ENCODE measurements at places on chromosomes 13 and 19.
A peak's percentile ranks its signal among the peaks of the same experiment; 100 is the strongest.

DNA sequence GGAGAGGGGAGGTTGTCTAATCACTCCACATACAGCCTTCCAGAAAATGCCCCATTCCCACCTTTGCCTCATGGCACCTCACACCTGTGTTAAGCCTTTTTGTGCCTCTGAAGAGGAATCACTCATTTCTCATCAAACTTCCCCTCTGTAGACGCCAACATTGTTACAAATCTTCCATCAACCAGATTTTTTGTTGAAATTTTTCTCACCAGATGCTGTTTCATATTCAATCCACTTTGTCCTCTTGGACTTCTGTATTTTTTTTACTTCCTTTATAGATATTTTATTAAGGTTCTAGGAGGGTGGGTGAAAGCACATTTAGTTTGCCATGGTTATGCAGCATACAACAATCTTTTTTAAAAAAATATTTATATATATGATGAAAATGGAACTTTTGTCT is 74.0 kb downstream of the RUBCNL start:
- no peak for DNase-seq

DNA sequence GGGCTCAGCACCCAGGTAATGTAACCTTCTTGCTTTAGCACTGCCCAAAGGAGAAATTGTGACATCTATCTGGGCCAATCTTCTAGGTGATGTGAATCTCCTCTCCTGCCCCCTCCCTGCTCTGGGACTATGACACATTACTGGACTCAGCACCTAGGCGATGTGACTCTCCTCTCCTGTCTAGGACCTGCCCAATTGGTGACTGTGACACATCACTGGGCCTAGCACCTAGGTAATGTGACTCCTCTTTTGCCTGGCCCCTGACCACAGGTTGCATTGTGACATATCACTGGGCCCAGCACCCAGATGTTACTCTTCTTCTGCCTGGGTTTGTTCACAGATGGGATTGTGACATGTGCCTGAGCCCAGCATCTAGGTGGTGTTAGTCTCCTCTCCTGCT is 45.0 kb downstream of the ZNF85 start:
- DNase-seq = no peak

DNA sequence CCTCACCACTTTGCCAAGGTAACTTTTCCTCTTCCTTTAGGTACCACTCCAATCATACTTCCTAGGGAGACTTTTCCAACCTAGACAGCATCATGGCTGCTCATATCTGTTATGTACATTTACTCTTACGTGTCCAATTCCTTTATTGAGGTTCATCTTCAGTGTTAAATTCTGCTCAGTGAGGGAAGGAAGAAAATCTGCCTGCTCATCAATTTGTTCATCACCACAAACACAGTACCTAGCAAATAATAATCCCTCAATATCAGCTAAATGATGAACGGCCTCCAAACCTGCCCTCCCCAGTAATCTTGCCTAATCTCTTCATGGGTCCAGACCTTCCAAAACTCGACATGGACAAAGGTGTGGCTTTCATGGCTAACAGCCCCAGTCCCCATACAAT is 380.8 kb downstream of the KCTD12 start:
- no peak for DNase-seq

GRCh38 chr13:84834201-84834600 is 951.9 kb upstream of the SLITRK1 start:
- no peak for DNase-seq

DNA sequence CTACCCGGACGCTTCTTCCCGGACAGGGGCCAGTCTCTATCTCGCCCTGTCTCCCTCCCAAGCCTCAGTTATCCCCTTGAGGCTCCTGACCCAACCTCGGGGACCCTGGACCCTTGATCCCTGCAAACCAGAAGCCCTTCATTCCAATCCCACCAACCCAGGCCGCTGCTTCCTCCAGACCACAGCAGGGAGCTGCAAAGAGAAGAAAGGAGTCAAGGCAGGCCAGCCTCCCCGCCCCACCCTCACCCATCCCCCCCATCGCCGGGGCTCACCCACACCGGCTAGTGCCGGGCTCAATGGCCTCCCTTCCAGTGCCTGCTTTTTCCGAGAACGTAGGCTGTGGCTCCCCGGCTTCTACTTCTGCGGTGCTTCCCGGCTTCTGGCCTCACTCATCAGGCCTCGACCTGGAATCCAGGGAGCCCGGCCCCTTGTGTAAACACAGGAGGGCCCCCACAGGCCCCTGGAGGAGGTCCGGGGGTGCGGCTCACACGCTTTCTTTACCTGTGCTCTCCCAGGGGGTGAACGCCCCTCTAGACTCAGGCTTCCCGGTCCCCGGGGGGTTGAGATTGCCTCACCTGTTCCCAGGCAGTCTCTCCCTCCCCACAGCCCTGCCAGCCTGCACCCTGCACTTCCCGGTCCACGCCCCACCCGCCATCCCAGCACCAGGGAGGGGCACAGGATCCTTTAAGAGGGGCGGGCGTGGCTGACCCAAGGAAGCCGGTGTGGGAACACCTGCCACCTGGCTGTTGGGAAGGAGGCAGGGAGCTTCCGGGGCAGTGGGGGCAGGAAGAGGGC is at the start of gene FAM83E:
Gene FAM83E (minus strand): TSS at position 641 of the 795 bp plus-strand sequence. CDS start 1,704 bp downstream, outside the sequence.
- DNase-seq = no peak

GRCh38 chr19:33403221-33403972 is 29.9 kb downstream of the CEBPG start:
- DNase-seq = no peak

DNA sequence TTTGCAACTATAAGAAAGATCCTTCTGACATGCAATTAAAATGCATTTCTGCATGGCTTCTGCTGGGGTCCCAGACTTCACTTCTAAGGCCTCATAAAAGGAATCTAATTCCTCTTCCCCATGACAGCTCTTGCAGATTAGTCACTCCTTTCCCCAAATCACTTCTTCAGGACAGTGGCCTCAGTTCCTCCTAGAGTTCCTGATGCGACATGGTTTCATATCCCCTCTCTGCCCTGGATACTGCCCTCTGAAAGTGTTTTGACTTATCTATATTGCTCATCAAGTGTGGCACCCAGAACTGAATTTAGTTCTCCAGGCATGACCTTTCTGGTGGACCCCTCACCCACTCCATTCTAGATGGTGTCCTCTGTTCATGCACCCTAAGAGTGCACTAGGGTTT is 238.1 kb downstream of the FOXO1 start:
- no peak for DNase-seq

- DNase-seq = no peak
These were observed 58.8 kb upstream of the C1QTNF9B start for GRCh38 chr13:23956106-23956505.

DNA sequence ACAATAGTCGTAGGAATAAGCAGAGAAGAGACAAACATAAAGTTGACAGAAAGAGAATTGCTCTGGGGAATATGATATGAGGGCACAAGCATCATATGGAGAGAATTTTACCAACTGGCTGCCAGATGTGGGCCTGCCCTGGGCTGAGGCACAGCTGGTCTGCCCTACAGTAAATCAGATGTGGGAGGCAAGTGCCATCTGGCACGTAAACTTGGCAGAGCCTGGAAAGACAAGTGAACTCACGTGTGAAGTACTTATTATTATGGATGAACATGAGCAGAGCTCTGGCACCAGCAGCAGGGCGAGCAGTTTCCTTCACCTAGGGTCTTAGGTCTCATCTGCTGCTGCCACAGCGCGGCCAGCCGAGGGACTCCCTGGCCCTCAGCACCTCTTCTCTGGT is 20.6 kb downstream of the PCDH8 start:
- DNase-seq = no peak

- no peak for DNase-seq
These were observed 52.6 kb downstream of the MAP4K1 start for GRCh38 chr19:38564981-38565690.

GRCh38 chr13:30128591-30128990 is 178.8 kb downstream of the KATNAL1 start:
- DNase-seq = no peak

GRCh38 chr19:3655402-3656072 is 28.9 kb upstream of the CACTIN start:
- peak; percentile 91 for DNase-seq

GRCh38 chr13:25886438-25887214 is 165.2 kb downstream of the SHISA2 start:
- DNase-seq = no peak

GRCh38 chr13:42405665-42406390 is 133.9 kb downstream of the AKAP11 start:
- no peak for DNase-seq

DNA sequence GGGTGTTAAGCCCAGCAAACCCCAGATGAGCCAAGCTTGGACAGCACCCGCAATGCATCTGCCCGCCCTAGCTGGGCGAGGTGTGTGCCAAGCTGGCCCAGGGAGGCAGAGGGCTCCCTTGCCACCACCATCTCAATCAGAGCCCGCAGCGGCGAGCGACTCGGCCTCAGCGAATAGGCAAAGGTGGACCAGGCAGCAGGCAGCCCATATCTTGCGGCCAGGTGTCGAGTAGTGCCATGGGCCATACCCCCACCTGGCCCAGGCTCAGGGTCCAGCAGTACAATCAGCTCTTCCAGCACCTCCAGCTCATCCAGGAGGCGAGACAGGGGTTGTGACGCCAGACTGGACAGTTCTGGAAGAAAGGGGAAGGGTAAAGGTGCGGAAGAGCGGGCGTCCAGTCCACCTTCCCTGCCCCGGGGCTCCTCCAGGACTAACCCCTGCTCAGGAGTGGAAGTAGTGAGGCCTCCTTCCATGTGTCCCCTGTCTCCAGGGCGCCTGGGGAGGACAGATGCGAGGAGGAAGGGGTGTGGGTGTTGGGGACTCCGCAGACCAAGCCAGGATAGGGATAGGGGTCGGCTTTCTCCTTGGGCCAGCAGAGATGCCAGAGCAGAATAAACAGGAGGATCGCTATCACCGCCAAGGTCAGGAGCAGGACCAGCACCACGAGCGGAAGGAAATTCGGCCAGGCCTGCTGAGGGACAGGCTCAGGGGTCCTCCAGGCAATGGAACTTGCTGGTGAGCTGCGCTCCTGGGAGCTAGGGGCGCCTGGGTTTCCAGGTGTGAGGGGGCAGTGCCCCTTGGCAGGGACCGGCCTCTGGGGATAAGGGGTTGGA is 2.8 kb downstream of the IGFLR1 start:
- no peak for DNase-seq

- peak; percentile 62 for DNase-seq
These were observed 1.4 kb upstream of the PLIN4 start for GRCh38 chr19:4519521-4520277.

DNA sequence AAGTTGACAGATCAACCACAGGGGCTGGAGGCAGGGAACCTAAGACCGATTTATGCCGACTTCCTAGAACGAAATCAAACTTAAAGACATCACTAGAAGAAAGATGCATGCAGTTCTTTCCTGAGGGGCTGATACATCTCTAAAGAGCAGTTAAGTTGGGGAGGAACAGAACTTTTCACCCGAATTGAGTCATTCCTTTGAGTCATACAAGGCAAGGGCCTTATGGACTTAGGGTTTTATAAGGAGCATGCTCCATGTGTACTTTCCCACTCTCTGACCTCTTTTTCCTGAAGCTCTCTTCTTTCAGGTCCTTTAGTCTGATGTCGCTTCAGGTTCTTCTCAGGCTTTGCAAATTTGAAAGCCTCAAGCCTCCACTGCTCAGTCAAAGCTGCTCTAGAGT is 7.9 kb upstream of the FBXL3 start:
- DNase-seq = peak; percentile 17

DNA sequence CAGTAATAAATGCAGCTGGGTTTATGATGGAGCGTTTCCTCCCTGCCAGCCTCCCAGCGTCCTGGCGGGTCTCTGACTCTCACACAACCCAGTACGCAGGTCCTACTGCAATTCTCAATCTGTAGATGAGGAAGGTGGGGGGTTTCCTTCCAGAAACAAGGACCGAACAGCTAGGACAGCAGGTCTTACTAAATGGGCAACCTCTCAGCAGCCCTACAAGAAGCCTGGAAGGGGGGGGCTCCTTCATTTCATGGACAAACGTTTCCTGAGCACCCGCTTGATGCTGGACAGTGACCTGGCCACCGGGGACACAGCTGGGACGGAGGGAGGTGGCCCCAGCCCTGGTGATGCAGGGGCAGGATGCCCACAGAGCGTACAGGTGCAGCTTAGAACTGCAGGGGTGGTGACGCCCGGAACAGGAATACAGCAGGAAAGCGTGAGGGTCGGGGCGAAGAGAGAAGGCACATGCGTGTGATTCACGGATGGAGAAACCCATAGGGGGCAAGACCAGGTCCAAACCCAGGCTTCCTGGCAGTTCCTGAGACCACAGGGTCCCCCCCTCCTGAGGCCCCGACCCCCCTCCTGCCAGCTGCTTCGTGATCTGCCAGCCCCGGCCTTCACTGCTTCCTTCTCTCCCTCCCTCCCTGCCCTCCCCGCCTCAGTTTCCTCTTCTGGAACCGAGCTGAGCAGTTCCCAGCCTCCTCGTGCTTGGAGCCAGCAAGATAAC is 732 bp upstream of the C2CD4C start:
- no peak for DNase-seq

GRCh38 chr13:52599848-52600603 is 42.2 kb upstream of the HNRNPA1L2 start:
- DNase-seq = peak; percentile 17

GRCh38 chr13:92719868-92720267 is 506.7 kb upstream of the GPC6 start:
- no peak for DNase-seq

DNA sequence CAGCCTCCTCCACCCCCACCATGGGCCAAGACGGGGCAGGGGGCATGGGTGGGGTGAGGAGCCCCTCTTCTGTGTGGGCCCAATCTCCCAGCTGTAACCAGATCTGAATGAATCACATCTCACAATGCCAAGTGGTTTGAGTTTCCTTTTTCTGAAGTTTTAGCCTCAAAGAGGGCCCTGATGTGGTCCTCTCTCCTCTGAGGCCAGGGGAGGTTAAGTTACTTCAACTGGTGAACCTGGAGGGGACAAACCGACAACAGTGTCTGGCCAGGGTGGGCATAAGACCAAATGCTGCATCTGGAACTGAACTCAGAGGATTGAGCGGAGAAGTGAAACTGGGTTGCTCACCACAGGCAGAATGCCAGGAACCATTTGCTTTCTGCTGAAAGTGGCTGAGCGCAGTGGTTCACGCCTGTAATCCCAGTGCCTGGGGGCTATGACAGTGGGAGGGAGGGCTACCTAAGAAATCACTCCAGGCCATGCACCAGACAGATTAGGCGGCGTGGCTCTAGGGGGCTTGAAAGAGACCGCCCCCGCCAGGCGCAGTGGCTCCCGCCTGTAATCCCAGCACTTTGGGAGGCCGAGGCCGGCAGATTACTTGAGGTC is 15.4 kb upstream of the IRGC start:
- DNase-seq = no peak
